ENCODE measurements at places on chromosomes 7 and 10.

DNA sequence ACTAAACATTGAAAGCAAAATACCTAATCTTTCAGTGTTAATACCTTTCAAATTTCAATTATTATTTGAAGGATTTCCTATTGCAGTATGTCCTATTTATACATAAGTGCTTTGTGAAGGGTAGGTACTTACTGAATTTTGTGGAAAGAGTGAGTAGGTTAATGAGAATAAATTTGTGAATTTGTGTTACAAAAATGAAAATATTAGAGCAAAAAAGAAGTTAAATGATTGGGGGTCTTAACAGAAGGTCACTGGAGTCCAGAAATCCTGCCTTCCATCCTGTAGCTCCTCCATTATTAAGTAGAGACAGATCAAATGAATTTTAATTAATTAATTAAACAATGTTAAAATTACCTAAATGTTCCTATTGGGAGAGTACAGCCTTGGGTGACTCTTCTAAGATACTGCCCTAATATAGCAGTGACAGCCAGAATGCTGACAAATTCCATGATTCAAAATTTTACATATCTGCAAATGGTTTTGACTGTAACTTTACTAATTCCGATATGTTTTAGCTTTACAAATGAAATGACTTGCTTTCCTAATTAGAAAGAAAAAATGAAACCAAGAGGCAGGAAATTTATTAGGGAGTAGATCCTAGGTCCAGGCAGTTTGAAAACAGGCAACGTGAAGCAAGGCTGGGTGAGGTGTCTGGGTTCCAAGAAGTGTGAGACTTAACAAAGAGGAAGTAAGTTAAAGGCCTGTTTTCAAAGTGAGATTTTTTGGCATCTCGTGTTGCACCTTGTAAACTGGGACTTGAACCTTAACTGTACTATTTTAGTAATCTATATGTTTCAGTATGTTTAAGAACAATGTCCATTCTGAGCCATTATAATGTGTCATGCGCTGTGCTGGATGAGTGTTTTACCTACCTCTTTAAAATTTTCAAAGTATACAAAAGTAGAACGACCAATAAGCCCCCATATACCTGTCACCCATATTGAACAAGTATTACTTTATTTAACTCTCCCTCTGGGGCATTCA lies 1.5 kb downstream of the PIK3CG start:
- no peak for DNase-seq

DNA sequence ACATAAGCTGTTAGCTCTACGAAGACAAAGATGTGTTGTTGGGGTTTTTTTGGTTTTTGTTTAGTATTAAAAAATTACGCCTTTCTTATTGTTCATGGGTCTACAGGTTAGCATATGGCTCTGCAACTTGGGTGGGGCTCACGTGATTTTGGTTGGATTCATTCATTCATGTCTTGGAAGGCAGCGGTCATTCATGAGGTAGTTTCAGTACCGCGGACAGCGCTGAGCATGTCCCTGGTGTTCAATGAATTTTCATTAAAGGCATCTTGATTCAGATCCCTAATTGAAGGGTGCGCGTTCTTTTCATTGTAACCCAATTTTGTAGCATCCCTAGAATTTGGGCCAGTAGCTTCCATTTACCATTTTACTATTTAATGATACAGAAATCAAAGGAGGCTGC lies 42.9 kb upstream of the TCERG1L start:
- DNase-seq, result no peak

DNA sequence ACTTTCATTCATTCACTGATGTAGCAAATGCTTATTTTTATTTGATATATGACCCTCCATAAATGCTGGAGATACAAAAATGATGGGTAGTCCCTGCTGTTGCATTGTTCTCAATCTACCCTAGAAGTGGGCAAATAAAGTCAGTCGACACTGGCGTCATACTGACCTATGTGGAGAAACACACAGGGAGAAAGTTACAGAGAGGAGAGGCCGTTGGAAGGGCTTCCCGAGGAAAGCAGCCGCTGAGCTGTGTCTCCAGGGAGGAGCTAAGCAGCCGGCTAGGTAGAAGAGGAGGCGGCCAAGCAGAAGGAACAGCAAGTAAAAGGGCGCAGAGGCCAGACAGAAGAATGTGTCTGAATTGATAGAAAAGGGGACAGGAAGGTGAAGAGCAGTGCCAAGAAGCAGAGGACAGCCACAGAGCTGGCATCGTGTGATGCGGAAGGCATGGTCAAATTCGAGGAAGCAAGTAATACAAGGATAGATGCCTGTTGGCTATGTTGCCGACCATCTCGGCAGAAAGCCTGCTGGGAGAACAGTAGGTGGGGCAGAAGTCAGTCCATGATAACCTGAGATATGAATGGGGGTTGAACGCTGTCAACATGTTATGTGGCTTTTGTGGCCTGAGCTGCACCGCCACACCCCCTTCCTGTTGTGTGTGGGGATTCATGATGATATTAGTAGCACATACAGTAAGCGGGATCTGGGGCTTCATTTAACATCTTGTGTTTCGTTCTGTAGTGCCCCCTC lies 25.9 kb downstream of the ST8SIA6 start:
- DNase-seq, result no peak

DNA sequence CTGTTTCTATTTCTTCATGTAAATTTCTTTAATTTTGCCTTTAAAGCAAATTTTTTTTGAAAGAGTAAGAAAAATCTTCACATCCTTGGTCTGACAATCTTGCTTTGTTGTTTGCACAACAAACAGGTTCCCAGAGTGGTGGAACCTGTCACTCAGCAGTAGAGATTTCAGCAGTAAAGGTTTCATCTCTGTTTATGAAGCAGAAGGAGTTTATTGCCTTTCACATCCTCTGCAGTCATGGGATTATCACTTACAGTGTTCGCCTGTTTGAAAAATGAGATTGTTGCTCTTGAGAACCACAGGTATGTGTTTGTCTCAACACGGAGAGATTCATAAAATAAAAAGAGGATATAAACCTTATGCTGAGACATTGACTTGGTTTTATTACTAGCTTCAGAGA lies 342.6 kb downstream of the IPMK start:
- no peak for DNase-seq

DNA sequence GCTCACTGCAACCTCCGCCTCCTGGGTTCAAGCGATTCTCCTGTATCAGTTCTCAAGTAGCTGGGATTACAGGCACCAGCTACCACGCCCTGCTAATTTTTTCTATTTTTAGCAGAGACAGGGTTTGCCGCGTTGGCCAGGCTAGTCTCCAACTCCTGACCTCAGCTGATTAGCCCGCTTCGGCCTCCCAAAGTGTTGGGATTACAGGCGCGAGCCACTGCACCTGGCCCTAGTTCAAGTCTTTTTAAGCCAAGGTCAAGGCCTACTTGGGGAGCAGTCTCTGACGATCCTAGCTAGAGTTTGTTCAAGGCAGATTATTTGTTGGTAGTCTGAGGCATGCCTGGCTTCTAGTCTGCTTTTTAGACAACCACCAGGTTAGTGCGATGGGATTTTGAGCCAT lies 709.5 kb upstream of the COBL start:
- no peak for DNase-seq

DNA sequence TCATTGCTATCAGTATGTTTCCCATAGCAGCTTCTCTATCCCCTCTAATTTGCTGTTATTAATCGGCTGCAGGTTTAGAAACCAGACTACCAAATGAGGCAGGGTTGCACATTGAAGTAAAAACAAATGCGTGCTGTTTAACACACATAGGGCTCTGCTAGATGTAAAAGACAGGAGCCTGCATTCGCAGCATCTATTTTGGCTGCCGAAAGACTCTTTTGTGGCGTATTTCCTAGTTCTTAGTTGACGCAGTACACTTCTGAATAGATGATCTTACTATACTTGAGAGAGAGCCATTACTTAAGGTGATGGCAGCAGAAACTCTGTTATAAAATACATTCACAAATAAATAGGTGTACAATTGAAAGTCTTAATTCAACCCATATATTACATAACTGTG lies 21.4 kb downstream of the SGCE start:
- no peak for DNase-seq

DNA sequence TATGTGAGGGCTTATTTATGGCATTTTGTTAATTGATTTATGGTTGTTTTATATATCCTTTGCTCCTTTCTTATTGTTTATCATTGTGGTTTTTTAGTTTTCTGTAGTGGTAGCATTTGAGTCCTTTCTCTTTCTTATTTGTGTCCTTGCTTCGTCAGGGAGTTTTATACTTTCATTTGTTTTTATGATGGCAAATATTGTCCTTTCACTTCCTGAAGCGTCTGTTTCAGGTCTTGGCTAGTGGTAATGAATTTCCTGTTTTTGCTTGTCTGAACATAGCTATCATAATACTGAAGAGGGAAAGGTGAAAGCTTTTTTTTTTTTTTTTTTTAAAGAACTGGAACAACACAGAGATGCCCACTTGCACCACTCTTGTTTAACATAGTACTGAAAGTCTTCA lies 228.2 kb downstream of the ATRNL1 start:
- no peak for DNase-seq

All from cerebellar nuclear complex (tissue), 1 donor.